HCT116 (cell line): ENCODE measurements at places on chromosomes 3 and 15. TPM values are rescaled to one million over a fixed set of nuclear protein-coding genes. Genes with fewer than 3 reads are reported as not detected.

Gene FBXO40
- not detected for total RNA-seq

Gene CHRM5
- not detected for total RNA-seq

Gene ADAMTS9
- 0.05 TPM for total RNA-seq

Gene APBA2
- 0.47 TPM for total RNA-seq

Gene NR1I2
- total RNA-seq: 0.07 TPM

Gene WDR53
- total RNA-seq: 14.8 TPM

Gene HTR3E
- total RNA-seq: not detected

Gene MAP3K13
- 21.0 TPM for total RNA-seq

Gene SLC12A1
- not detected for total RNA-seq

Gene AGBL1
- not detected for total RNA-seq

Gene ACTRT3
- total RNA-seq: 1.2 TPM

Gene DNAJC19
- total RNA-seq: 61.2 TPM

Gene ECE2
- not detected for total RNA-seq

Gene SOX14
- total RNA-seq: not detected

Gene UNC13C
- total RNA-seq: not detected

Gene GOLGA8T
- total RNA-seq: not detected

Gene SLC22A13
- total RNA-seq: 0.47 TPM

Gene SGO1
- total RNA-seq: 23.5 TPM

Gene ALPK3
- 2.0 TPM for total RNA-seq

Gene LRRN1
- 0.10 TPM for total RNA-seq

Gene SIN3A
- total RNA-seq: 70.1 TPM

Gene TMEM266
- 0.91 TPM for total RNA-seq

Gene OR5K2
- not detected for total RNA-seq

Gene CNTN6
- not detected for total RNA-seq

Gene PLOD2
- total RNA-seq: 25.8 TPM

Gene PLSCR5
- not detected for total RNA-seq

Gene MGLL
- total RNA-seq: 6.8 TPM

Gene NSUN3
- 6.6 TPM for total RNA-seq

Gene HCLS1
- total RNA-seq: 1.6 TPM

Gene MTFMT
- total RNA-seq: 30.4 TPM

Gene AMOTL2
- total RNA-seq: 54.0 TPM

Gene RAD51
- 20.9 TPM for total RNA-seq

Gene IVD
- total RNA-seq: 65.6 TPM

Gene AGTR1
- not detected for total RNA-seq

Gene SLC7A14
- not detected for total RNA-seq

Gene HAUS2
- total RNA-seq: 39.8 TPM

Gene ATP13A4
- total RNA-seq: 0.15 TPM

Gene RGMA
- 5.5 TPM for total RNA-seq

Gene MSL2
- total RNA-seq: 34.8 TPM

Gene DZIP1L
- total RNA-seq: 9.6 TPM

Gene SLC35A5
- total RNA-seq: 21.4 TPM

Gene IL17RD
- total RNA-seq: 12.3 TPM

Gene CPN2
- not detected for total RNA-seq

Gene IL17RC
- 17.6 TPM for total RNA-seq

Gene PIGZ
- total RNA-seq: 1.4 TPM

Gene FEZF2
- total RNA-seq: not detected

Gene LYZL4
- total RNA-seq: not detected

Gene RPN1
- total RNA-seq: 218 TPM
